ENCODE measurements at places on chromosomes 2 and 18. TPM values are rescaled to one million over a fixed set of nuclear protein-coding genes. Genes with fewer than 3 reads are reported as not detected.

Gene KLHL41
- total RNA-seq: 0.37 TPM

Gene TRIM54
- total RNA-seq: not detected

Gene RNF152
- total RNA-seq: 50.1 TPM

Gene CYTIP
- 8.0 TPM for total RNA-seq

Gene IL1RL2
- total RNA-seq: 2.8 TPM

Gene SCYGR4
- not detected for total RNA-seq

Gene OXER1
- total RNA-seq: 3.9 TPM

Gene C2orf66
- total RNA-seq: 0.19 TPM

Gene ACTG2
- total RNA-seq: 1,198 TPM

Gene CCDC150
- 3.8 TPM for total RNA-seq

Gene GRB14
- 1.7 TPM for total RNA-seq

Gene IL36B
- not detected for total RNA-seq

Gene CXCR4
- total RNA-seq: 3.6 TPM

Gene LRRC30
- not detected for total RNA-seq

Gene LYPD6B
- total RNA-seq: 3.4 TPM

Gene KCNK3
- 1.5 TPM for total RNA-seq

Gene PID1
- 30.2 TPM for total RNA-seq

Gene ILKAP
- 27.8 TPM for total RNA-seq

Gene SGPP2
- 96.5 TPM for total RNA-seq

Gene GREB1
- 1.1 TPM for total RNA-seq

Gene TSPYL6
- total RNA-seq: not detected

Gene FLACC1
- total RNA-seq: 0.32 TPM

Gene PUM2
- total RNA-seq: 87.7 TPM

Gene IL36A
- not detected for total RNA-seq

Gene HNMT
- total RNA-seq: 62.2 TPM

Gene NOSTRIN
- 29.0 TPM for total RNA-seq

Gene SIGLEC15
- not detected for total RNA-seq

Gene IL36RN
- total RNA-seq: not detected

Gene RTP5
- total RNA-seq: not detected

Gene ABCB11
- total RNA-seq: 1.1 TPM

Gene B3GNT7
- total RNA-seq: 244 TPM

Gene FBXO36
- total RNA-seq: 1.9 TPM

Gene GRP
- not detected for total RNA-seq

Gene POTEC
- not detected for total RNA-seq

Gene EVX2
- total RNA-seq: not detected

Gene ALKAL2
- total RNA-seq: 0.72 TPM

Gene STAM2
- total RNA-seq: 30.6 TPM

Gene FARSB
- 34.6 TPM for total RNA-seq

Gene GKN1
- not detected for total RNA-seq

Gene SRBD1
- 11.8 TPM for total RNA-seq

Gene DSG1
- not detected for total RNA-seq

Gene C2orf78
- not detected for total RNA-seq
